ENCODE measurements at places on chromosomes 1 and 21.

DNA sequence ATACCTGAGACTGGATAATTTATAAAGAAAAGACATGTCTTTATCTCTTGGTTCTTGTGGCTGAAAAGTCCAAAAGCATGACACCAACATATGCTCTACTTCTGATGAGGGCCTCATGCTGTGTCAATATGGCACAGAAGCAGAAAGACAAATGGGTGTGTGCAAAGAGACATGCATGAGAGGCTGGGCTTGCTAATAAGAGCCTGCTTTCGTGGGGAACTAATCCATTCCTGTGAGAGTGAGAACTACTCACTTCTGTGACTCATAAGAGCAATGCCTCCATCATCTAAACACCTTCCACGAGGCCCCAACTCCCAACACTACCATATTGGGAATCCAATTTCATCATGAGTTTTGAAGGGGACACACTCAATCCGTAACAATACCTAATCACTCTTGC, 340.0 kb upstream of the DUSP10 start:
- no peak for DNase-seq

DNA sequence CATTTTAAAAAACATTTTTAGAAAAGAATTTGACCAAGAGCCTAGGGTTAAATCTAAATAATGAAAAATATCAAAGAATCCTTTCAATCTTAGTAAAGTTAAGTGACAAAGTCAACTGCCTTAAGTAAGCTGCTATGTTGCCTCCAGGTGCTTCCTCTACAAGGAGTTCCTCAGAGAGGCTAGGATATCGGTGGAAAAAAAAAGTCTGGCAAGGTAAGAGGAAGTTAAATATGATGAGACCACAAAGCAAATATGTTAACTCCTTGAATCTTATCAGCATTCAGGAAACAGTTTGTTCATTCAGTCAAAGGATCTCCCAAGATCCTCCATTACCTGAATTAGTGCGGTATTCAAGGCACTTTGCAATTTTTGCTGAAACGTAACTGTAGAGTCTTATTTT, 563.5 kb downstream of the PTPRC start:
- no peak for DNase-seq

DNA sequence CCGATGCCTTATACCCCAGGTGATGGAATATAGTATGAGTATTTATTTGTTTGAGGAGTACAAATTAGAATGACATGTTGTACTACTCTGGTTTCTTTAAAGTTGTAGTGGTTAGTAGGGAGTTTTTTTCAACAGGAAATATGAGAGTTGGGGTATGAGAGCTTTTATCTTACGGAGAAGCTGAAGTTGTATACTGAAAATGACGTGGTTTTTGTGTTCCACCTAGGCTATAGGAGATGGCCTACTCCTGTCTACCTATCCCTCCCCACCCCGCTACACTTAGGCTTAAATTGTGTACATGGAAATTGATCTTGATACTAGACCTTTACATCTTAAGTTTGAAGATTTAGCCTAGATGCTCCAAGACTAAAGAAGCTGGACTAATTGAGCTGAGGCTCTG, 6.8 kb upstream of the HAX1 start:
- DNase-seq: no peak

DNA sequence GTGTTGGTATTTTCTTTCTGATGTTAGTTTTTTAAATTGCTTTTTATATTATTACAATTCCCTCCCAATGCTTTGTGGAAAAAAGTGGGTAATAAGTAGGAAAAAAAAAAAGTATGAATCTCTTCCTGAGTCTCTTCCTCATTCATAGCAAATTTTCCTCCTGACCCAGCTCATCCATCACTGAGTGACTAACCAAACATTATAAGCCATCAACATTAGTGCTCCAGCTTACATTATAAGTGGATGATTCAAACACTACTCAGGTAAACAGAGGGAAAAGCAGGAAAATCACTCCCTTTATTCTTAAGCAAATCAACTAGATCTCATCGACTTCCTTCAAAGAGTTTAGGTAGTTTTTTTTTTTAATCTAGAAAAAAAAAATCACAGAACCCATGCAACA, 15.4 kb upstream of the SAMD13 start:
- DNase-seq: peak; percentile 31

GRCh38 chr1:59186656-59187055, 110.2 kb upstream of the FGGY start:
- peak; percentile 82 for DNase-seq

- DNase-seq: no peak
Measured at GRCh38 chr1:27872802-27873551, 633 bp downstream of the THEMIS2 start.

GRCh38 chr1:199018471-199019135, 379.8 kb downstream of the PTPRC start:
- DNase-seq: no peak

GRCh38 chr1:919271-919872, 4.4 kb upstream of the SAMD11 start:
- DNase-seq: no peak

- no peak for DNase-seq
Measured at GRCh38 chr1:226436855-226437491, 29.1 kb upstream of the PARP1 start.

GRCh38 chr1:179352236-179352635, 13.5 kb upstream of the AXDND1 start:
- DNase-seq: no peak

GRCh38 chr1:1185101-1185765, 11.6 kb downstream of the TTLL10 start:
- no peak for DNase-seq

Measured in fibroblast of upper back skin (primary cell).